ENCODE measurements at places on chromosomes 3 and 15. TPM values are rescaled to one million over a fixed set of nuclear protein-coding genes. Genes with fewer than 3 reads are reported as not detected.

DNA sequence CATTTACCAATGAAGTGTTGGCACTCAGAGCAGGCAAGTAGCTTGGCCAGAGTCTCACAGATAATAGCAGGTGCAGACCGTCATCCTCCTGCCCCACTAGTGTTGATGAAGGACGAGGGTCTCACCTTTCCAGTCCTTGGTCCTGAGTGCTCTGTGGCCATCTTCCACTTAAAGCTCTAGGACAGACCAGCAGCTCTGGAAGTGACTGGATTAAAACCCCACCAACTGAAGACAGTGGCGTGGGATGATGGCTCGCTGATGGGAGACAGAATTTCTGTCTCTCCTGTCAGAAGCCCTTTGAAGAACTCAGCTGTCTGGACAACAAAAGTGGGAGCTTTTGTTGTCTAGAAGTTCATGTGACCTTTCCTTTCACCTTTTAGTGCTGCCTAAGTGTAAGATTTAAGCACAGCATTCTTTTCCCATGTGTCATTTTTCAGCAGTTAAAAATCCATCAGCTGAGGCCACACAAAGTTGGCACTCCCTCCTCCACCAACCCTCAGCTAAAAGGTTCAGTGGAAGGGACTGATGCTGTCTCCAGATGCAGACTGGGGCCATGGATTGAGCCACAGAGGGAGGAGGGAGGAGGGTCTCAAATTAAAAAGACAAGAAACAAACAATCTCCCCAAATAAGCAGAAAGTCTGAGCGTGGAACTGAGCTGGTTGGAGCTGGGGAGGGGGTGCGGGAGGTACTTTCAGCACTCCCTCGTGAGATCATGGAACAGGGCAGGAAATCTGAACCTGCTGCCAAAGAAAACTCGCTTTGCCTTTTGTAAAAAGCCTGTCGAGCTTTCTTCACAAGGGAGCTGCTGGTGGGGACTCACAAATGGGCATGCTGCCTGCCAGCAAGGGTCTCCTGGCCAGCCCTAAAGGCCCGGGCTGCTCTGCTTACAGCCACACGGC lies 148.5 kb upstream of the CTDSPL start:
- DNase-seq, result no peak

DNA sequence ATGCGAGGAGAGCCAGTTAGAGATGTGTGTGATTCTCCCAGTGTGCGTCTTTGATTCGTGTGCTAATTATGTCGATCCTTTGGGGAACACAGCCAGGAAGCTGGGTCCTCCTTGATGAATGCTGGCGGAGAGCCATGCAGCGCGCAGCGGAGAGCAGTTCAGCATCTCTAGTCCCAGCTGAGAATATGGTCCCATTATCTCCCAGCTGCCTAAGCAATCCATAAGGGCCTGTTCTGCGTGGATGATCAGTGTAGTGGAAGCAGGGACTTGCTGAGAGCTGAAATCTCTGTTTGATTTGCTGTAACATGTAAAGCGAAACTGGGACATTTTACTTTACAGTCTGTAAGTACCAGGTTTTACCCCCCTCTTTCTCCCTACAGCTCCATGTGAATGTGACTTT lies 412.7 kb downstream of the CNTN4 start:
- no peak for DNase-seq

GRCh38 chr15:94259121-94259751 lies 27.9 kb downstream of the MCTP2 start:
- no peak for DNase-seq

DNA sequence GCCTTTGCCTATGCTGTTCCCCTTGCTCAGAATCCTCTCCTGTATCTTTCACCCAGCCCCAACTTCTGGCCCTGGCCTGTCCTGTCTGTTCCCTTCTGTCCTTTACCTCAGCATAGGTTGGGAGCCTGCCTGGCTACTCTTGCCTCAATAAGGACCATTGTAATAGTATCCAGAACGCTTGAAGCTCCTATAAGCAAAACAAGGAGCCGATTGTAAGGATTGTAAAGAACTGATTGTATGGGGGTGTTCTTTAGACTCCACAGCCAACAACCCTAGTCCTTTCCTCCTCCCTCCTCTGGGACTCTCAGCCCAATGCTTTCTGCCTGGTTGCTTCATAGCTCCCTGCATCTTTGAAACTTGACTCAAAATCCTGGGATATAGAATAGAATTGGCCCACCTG lies 18.7 kb upstream of the RAD54L2 start:
- no peak for DNase-seq

- DNase-seq, result no peak
Measured at GRCh38 chr15:29008846-29009245, 123.1 kb downstream of the APBA2 start.

DNA sequence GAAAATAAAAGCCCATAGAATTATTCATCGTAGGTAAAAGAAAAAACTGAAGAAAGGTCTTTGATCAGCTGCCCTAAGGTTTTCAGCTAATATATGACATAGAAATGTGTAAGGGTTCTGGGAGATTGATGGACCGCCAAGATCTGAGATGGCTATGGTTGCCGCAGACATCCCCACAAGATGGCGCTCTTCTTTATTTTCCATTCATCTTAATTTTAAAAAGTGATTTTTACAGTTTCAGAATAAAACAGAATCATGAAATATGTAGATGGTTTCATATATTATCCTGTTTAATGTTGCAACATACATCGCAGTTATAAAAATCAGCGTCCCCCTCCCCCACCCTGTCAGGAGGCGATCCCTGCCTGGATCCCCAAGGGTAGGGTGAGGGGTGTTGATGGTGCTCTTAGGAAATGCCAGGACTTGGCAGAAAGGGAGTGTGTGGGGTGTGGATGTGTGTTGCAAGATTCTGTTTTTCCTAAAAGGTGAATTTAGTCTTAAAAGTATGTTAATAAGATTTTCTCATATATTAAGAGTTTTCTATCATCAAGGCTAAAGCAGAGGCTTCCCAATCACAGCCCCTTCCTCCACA lies 68.8 kb downstream of the ANXA2 start:
- DNase-seq, result no peak

DNA sequence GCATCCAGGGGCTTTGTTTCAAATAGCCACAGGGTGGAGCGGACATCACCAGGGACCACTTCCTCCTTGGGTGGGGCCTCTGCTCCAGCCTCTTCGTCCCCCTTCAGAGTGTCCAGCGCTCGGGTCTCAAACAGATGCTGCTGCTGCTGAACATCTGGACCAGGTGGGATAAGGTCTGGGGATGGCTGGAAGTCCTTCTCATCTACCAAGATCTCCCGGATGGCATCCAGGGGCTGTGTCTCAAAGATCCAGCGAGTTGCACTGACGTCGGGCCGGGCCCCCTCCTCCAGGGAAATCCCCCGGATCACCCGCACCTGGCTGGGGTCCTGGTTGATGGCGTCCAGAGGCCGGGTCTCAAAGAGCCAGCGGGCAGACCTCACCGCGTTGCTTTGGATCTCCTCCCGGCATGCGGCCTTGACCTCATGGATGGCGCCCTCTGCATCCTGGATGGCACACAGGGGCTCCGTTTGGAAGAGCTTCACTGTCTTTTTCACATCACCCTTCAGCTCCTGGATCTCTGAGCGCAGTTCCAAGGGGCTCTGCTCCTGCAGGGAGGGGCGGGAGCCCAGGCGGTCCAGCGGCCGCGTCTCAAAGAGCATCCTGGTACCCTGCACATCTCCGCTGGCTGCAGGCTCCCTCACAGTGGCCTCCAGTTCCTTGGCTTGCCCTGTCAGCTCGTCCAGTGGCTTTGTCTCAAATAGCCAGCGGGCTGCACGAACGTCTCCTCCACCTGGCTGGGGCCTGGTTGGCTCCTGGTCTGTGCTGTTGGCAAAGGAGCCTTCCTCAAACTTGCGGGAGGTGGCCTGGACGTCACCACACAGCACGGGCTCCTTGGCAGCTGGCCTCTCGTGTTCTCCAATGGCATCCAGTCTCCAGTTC lies 3.9 kb downstream of the XIRP1 start:
- peak; percentile 51 for DNase-seq

DNA sequence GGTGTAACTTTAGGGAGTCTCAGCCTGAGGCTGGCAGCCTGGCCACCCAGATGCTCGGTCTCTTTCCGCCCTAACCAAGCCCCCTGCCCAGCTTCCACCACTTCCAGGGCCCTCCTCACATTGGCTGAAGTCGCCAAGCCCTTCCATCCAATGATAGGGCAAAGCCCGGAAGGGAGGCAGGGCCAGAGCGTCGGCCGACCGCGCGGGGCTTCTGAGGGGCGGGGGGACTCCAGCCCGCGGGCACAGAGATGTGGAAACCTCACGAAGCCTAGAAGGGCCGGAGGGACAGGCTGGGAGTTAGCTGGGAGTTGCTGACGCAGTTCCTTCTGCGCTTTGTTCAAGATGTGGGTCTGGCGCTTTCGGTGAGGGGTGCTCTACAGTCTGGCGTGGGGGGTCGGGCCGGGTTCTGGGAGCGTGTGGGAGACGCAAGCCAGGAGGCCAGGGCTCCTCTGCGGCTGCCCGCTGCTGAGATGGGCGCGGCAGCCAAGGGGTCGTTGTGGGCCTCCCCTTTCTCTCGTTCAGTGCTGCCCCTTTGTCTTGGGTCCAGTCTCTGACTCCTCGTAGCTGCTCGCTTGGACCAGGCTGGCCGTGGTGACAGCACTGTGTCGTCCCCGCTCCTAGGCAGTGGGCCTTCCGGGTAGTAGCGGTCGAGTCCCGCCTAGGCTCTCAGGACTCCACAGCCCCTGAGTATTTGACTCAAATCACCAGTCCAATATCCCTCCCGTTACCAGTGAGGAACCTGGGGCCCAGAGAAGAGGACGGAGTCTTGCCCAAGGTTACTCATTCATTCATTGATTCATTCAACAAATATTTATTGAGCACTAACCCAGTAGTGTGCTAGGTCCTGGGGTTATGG lies at the start of gene ZNF660:
Gene ZNF660, plus strand, starts transcription at position 319 of the 856 bp plus-strand sequence. CDS start 9,230 bp downstream, outside the sequence.
- peak; percentile 96 for DNase-seq

The MESP2 gene
- total RNA-seq, result 2.0 TPM

The TMEM42 gene
- 20.4 TPM for total RNA-seq

The ANKRD63 gene
- 0.45 TPM for total RNA-seq
